ENCODE measurements at places on chromosomes 4 and X. TPM values are rescaled to one million over a fixed set of nuclear protein-coding genes. Genes with fewer than 3 reads are reported as not detected.

DNA sequence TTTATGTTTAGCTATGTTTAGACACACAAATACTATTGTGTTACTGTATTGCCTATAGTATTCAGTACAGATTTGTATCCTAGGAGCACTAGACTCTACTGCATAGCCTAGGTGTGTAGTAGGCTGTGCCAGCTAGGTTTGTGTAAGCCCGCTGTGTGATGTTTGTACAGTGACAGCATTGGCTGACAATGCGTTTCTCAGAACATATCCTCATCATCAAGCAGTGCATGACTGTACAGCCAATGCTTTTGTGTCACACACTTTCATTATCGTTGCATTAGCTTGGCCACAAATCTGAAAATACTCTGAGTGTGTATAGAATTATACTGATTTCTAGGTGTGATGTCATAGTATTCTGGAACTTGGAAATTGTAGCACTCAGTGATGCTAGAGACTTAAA lies 63.4 kb downstream of the CLDN34 start:
- DNase-seq: no peak

Gene EXOC1
- 75.8 TPM for total RNA-seq

DNA sequence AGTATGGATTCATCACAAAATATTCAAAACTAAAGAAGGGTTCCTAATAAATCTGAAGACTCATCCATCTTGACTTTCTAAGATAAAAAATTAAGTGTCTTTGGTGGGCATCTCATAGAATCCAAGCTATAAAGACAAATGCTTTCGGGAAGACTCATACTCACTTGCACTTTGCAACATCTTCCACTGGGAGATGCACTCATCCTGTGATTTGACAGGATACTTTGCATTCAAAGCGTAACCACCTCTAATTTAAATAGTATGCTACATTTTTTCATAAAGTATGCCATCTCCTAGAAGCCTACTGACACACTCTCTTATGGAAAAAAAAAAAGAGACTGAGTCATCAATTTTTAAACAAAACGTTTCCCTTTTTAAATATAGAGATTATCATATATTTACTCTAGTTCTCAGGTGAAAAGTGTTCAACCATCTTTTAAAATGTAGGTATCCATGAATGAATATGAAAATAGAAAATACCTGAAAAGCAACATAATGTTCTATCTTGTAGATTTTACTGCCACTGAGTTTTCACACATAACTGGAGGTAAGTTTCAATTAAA lies 119.6 kb downstream of the KLHL13 start:
- DNase-seq: no peak

GRCh38 chr4:141177171-141177570 lies 43.5 kb upstream of the ZNF330 start:
- no peak for DNase-seq

Gene GPR82
- not detected for total RNA-seq

Gene TCEAL6
- total RNA-seq: 9.4 TPM

Gene CYBB
- 10.6 TPM for total RNA-seq

GRCh38 chr4:181278941-181279340 lies 964.3 kb upstream of the TENM3 start:
- no peak for DNase-seq

Gene AR
- 0.41 TPM for total RNA-seq

GRCh38 chr4:163148466-163149336 lies 18.0 kb downstream of the NAF1 start:
- DNase-seq: no peak

Gene UGT8
- 4.5 TPM for total RNA-seq

- DNase-seq: no peak
These were observed 1.1 kb upstream of the EDNRA start for GRCh38 chr4:147479786-147480185.

- peak; percentile 12 for DNase-seq
These were observed 7.2 kb downstream of the TIMM17B start for GRCh38 chrX:48890296-48890925.

Gene ELK1
- total RNA-seq: 17.5 TPM

DNA sequence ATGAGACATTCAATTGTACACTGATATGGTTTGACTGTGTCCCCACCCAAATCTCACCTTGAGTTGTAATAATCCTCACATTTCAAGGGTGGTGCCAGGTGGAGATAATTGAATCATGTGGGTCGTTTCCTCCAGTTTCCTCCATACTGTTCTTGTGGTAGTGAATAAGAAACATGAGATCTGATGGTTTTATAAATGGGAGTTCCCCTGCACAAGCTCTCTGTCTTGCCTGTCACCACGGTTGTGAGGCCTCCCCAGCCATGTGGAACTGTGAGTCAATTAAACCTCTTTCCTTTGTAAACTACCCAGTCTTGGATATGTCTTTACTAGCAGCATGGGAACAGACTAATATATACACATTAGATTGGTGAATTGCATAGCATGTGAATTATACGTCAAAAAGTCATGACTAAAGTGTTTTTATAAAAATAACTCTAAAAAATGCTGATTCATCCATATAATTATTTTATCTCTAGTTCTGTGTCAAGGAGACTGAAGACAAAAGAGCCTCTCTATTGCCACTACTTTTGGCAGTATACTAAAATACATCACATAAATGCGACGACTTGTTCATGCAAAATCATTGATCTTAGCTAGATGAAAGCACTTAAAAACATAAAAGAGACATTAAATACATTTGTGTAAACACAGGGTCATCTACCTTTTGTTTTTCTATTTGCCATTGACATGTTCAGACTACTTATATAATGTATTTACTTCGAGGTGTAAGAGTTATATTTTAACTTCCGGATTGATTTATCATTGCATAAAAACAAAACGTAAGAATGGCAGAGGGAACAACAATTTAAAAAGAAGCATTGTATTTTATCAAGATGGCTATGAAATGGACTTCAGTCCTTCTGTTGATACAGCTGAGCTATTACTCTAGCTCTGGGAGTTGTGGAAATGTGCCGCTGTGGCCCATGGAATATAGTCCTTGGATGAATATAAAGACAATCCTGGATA lies 50.1 kb downstream of the YTHDC1 start:
- DNase-seq: no peak

GRCh38 chrX:63657821-63658220 lies 127.2 kb downstream of the ARHGEF9 start:
- no peak for DNase-seq

- DNase-seq: no peak
These were observed 303.6 kb upstream of the FAT1 start for GRCh38 chr4:187027272-187027671.

GRCh38 chrX:10607233-10607632 lies 13.2 kb downstream of the MID1 start:
- no peak for DNase-seq

DNA sequence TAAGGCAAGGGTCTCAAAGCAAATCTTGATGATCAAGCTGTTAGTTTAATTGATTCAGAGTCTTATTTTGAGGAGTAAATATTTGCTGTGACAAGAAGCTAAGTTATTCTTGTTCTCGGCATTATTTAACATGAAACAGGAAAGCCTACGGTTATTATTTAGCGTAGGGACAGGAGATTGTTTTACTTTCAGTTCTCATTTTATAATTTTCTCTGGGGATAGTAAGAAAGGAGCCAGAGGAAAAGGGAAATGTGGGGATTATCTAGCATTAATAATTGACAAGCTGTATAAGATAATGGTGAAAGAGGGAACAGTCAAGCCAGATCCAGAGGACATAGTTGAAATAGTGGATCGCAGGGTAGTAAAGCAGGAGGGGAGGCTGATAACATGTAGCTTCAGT lies 39.7 kb upstream of the PARM1 start:
- no peak for DNase-seq

- no peak for DNase-seq
These were observed 5.9 kb downstream of the NOX1 start for GRCh38 chrX:100868273-100868672.

DNA sequence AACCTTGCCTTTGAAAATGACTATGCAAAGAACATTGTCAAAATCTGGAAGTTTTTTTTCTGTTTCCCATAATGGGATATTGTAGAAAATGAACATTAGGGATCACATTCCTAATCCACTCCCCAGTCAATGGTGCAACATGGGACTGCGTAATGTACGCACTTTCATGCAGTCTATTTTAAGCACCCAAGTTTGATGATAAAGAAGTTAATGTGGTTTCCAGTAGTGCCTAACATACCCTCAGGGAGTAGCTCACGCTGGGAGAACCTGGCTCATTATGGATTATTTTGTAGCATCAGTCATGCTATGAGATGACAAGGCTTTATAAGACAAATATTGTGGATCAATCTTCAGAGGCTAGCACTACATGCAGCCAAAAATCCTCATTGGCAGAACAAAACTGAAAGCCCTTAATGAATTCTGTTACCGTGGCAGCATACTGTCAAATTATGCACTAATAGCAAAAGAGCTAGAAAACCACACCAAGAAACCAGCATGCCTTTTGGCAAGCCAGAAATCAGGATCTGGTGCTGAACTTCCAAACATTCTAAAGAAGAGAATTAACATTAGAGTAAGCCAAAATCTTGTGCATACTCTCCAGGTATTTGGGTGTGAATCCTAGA lies 1392.8 kb upstream of the TENM3 start:
- DNase-seq: no peak

Gene CSAG3
- not detected for total RNA-seq

DNA sequence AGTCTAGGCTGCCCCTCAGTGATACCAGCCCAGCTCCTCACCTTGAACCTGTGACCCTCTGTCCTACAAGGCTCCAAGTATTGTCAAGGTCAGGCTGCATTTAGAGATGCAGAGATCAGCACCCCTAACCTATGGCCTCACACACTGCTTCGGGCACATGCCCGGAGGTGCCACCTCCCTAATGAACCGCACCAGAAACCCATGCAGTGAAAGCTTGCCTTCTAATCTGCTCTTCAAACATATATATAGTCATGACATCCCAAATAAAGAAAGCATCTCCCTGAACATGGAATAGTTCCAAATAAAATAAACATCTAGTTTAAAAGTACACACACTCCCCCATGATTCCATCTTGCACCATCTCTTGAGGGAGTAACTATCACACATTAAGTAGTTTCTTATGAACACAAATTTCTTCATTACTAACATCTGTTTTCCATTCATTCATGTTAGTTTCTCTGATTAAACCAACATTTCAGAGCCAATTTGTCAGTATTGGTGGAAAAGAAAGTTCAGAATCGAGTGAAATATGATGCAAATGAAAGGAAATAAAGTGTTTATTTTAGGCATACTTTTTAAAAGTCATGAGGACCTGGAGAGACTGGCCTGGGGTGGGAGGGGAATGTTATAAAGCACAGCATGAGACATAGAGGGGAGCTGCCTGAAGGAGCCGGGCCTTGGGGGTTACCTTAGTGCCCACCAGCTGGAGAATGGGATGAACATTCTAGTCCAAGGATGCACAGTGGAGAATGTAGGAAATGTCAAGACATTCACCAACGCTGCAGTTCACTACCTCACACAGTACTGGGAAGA lies 19.2 kb downstream of the CC2D2A start:
- DNase-seq: no peak

GRCh38 chr4:87092389-87093141 lies 127.9 kb downstream of the KLHL8 start:
- peak; percentile 34 for DNase-seq

DNA sequence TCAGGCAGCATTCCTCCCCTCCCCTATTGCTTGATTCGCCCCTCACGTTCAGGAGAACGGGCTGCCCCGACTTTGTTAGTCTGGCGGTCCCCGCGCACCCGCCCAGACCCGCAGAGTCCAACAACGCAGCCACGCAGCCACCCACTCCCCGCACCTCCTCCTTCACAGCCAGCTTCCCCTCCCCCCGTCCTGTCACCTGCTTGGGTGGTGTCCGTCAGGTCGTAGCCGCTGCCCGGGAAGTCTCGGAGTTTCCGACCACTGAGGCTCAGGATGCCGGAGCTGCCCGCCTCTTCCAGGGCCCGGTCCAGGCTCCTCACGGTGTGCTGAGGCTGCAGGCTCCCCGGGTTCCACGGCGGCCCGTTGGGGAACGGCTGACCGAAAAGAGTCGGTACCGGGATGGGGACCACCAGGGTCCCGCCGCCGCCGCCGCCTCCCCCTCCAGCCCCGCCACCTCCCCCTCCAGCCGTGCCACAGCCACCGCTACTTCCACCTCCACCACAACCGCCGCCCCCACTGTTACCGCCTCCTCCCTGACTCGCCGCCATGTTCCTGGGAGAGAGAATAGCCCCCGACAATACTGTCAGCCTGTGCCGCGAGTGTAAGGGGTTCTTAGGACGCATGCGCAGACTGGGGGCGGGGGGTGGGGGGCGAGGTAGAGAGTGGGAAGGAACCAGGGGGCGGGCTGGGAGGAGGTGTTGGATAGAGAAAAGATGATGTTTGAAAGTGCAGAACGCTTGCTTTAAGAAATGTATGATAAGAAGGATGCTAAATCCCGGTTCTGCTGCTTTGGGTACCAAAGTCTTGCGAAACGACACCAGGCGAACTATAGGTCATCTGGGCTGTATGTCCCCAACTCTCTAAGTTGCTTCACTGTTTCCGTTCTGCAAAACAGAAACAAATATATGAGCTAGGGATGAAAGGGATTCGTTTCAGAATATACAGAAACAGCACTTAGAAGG lies at the start of gene LRCH2:
Gene LRCH2 (minus strand): TSS at position 600 of the 959 bp plus-strand sequence. CDS start 55 bp downstream, at position 545.
- DNase-seq: peak; percentile 40

DNA sequence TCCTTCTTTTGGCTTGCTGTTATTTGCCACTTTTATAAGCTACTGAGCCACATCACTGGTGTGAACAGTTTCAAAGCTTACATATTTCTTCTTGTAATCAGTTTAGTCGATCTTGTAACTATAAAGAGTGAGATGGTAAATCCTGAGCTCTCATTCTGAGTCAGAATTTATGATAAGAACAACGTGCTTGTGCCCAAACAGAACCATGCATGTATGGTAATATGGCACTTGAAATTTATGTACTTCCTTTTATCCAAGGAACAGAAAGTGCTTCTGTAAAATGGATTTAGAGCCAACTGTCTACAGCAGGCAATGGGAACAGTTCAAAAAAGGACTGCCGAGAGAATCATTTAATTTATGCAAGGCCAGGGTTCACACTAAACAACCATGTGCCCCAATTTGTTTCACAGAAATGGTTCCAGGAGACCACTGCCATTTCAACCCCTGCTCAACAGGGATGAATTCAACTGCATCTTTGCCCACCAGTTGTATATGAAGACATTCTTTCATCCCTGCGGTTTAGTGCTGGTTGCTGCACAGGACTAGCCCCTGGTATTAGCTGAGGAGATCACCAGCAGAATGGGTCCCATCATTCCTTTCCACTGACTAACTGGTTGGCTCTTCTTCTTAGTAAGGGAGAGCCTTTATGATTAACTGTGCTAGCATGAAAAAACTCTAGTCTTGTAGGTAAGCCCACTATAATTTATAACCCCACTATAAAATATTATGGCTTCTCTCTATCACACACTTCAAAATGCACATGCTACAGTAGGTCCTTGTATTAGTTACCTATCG lies 162.9 kb upstream of the PGRMC2 start:
- no peak for DNase-seq

Gene ADGRA3
- 45.2 TPM for total RNA-seq

- DNase-seq: no peak
These were observed 187.3 kb upstream of the CXCL13 start for GRCh38 chr4:77418333-77418732.

GRCh38 chr4:121227341-121227792 lies 63.2 kb upstream of the TNIP3 start:
- no peak for DNase-seq

Gene SLC7A11
- 33.0 TPM for total RNA-seq
